Ovary (tissue), 10 donors: ENCODE measurements at places on chromosomes 5 and 9.

GRCh38 chr5:57042524-57042931, 90.6 kb upstream of the MIER3 start:
- DNase-seq: no peak

- no peak for DNase-seq
Measured at GRCh38 chr5:159601216-159601615, 270.9 kb upstream of the IL12B start.

DNA sequence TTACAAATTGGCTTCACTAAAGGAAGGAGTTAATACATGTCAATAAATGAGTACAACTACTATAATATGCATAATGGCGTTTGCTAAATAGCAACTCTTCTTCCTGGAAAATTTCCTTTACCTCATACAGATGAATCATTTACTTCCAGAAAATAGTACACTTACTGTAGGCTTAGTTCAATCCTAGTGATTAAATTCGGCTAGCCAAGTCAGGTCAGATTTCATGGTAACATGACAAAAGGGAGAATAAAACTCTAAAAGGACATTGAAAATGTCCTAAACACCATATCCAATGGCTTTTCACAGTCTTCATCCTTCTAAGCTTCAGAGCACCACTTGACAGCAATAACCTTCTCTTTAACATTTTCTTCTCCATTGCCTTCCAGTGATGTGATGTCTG, 42.1 kb upstream of the ZFAND5 start:
- DNase-seq: no peak

DNA sequence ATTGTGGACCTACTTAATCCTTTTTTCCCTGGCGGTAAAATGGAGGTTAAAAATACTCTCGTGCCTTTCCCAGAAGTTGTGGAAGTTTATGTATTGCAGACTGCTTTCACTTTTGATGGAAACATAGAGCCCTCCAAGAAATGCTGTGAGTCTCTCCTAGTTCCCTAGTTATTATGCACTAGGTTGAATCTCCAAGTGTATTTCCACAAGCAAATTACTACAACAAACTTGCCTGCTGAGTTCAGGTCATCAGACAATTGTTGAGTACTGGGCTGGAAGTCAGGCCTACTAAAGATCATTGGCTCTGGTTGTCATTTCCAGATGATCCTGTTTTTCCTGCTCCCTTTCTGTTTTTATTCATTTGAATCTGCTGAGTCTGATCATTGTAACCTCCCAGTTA, 104.1 kb downstream of the CD180 start:
- DNase-seq: no peak

DNA sequence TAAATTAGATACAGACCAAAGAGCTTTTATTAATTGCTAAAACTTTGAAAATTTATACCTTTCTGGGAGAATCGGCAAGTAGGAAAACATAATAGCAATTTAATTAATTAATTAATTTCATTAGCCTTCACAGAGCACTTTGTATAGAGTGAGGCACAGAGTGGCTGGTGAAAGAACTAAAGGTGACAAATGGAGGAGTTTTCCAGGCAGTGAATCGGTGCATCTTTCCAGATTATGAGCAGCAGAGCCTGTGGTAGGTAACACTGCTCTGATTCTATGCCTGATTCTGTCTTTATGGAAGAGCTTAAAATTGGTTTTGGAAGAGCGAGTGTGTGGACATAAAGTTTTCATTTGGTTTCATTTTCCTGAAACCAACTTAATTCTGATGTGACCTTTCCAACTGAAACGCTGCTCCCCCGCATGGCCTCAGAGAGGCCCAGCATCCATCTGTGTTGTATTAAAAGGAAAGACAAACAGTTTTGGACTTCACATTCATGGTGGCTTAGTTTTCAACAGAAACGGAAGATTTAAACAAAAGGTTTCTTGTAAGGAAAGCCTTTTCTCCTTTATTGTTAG, 188.9 kb upstream of the RPS23 start:
- no peak for DNase-seq
